ENCODE measurements at places on chromosomes 12 and 14.

GRCh38 chr12:93094988-93095737, 166.1 kb upstream of the EEA1 start:
- no peak for DNase-seq

- no peak for DNase-seq
Observed at GRCh38 chr12:98719515-98720504, 74.7 kb downstream of the APAF1 start.

DNA sequence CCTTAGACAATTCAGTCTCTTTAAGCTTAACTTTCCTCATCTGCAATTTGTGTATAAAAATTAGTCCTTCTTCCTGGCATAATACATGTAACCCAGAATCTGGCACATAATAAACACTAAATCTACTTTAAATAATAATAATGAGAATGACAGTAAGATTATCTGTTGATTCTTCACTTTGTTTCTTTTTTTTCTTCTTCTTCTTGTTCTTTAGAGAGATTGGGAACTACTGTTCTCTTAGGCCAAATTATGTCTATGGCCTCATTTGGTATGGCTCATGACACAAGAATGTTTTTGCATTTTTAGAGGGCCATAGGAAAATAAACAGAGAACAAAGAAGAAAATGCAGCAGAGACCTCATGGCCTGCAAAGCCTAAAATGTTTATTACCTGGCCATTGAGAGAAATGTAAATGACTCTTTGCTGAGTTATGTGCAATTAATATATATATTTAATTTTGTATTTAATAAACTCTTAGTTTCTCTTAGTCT, 275.8 kb downstream of the SLC6A15 start:
- DNase-seq = no peak

DNA sequence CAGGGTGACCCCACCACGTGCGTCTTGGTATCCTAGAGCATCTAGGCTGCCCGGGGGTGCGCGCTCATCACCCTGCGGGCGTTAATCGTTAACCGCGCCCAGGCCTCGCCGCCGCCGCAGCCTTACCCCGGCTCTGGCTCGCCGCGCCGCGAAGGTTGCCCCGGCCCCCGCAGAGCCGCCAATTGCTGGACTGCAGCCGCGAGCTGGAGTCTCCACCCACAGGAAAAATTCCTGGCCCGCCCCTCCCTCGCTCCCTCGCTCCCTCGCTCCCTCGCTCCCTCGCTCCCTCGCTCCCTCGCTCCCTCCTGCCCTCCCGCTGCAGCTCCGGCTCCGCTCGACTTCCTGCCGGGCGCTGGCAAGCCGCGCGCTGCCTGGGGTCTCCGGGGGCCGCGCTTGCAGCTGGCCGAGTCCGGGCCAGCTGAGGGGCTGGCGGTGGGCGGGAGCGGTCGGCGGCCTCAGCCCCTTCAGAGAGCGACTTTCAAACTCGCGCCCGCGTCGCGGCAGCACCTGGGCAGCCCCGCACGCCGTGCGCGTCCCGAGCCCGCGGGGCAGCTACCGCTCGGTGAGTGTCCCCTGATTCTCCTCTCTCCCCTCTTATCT, at the start of gene PLEKHG3:
TSS of gene PLEKHG3 (plus strand) at position 282 of the 600 bp plus-strand sequence. CDS start 23,208 bp downstream, outside the sequence.
- DNase-seq = peak; percentile 12

GRCh38 chr12:94429633-94430032, 30.0 kb downstream of the CEP83 start:
- no peak for DNase-seq

DNA sequence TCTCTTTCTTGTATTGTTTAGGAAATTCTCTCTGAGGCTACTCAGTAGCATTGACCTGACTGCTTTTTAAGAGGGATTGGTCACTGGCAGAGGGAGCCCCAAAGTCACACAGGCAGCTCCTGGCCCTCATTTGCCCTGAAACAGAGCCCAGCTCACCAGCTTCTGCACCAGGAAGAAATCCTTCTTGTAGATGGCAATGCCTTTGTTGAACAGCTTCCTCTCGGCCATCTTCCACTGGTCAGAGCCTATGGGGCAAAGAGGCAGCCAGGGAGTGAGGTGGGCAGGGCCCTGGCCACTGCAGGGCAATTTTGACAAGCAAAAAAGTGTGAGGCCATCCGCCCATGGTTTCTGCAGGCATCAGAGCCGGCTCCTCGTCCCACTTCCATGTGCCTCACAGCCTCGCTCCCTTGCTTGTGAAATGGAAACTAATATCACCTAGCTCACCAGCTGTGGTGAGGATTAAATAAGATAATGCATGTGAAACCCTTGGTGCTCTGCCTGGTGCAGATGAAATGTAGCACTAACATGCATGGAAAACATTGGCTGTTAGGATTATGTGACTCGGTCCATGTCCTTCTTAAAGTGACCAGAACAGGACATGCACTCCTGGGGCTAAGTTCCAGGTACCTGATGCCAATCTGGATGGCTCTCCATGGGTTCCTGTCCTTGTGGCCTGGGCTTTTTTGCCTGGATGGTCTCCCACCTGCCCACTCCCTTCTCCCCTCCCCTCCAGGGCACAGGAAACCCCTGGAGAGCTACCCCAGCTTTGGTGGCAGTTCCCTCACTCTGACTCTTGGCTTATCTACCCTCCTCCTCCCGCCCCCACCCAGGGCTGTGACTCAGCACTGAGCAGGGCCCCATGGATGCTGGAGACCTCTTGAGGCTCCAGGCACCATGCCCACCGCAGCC, 11.2 kb upstream of the PNMA1 start:
- DNase-seq = no peak

GRCh38 chr12:113649256-113649830, 177.7 kb upstream of the LHX5 start:
- DNase-seq = no peak

GRCh38 chr12:86729739-86730138, 473.5 kb upstream of the MGAT4C start:
- no peak for DNase-seq

DNA sequence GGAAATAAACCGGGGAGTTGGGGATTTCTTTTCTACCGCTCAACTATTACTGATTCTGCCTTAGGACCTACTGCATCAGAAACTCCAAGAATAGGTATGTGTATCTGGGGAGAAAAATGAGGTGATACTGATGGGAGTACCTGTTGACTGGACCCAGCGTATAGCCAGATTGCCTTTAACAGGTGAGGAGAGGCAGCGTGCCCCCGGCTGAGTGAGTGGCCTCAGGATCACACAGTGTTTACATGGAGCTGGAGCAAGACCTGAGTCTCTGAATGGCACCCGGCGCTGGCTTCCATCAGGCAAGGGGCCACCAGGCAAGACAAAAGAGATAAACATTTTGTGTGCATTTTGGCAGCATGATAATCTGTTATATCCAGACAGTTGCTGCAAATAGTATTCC, 496.2 kb downstream of the EGLN3 start:
- no peak for DNase-seq

DNA sequence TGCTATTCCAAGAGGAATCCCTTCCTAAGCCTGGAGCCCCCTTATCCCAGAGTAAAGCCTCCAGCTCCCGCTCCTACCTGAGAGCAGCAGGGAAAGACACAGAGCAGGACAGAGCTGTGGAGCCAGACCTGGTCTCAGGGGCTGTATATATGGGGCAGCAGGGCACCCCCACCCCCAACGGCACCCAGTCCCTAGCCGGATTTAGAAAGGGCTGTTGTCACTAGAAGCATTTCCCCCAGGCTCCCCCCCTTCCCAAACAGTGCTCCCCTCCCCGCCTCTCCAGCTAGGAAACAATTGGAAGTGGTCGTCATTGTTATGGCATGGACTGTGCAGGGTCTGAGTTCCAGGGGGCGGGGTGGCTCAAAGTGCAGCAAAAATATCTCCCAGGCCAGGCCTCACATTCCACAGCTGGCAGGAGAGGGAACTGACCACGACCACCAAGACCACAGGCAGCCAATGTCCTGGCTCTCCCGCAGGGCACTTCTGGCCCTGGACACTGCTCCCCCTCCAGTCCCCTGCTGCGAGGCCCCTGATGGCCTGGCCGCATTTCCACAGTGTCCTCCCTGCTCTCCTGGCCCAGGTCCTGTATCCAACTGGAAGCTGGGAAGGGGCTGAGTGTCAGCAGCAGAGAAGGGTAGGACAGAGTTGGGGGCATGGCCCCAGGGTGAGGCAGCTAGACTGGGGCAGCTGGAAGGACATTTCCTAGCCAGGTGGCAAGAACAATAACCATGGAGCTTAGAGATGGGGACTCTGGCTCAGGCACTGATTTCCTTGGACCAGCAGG, at the start of gene MYH7:
TSS of gene MYH7 (minus strand) at position 118 of the 784 bp plus-strand sequence. CDS start 1,928 bp downstream, outside the sequence.
- DNase-seq = no peak
